ENCODE measurements at places on chromosomes 6 and 20. TPM values are rescaled to one million over a fixed set of nuclear protein-coding genes. Genes with fewer than 3 reads are reported as not detected.

DNA sequence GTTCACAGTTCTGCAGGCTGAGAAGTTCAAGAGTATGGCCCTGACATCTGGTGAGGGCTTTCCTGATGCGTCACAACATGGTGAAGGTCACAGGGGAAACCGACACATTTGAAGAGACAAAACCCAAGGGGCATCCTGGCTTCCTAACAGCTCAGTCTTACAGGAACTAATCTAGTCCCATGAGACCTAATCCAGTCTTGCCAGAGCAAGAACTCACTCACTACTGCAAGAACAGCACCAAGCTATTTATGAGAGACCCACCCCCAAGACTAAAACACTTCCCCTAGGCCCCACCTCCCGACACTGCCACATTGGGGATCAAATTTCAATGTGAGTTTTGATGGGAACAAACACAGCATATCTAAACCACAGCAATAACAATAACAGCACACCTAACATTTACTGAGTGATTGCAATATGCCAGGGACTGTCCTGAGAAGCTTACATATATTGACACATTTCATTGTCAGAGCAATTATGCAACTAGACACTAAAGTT, 46.6 kb downstream of the TPBG start:
- H3K27ac ChIP-seq = peak overlapping the region; percentile 26
- H3K36me3 ChIP-seq = no peaks in the 10 kb centered on the region
- no peak for DNase-seq
- no peak overlapping the region for H3K4me3 ChIP-seq
- H3K4me1 ChIP-seq = peaks cover 9% of the 10 kb centered on the region

Gene PXDC1
- total RNA-seq = 7.5 TPM

- H3K4me1 ChIP-seq = peaks cover 11% of the 10 kb centered on the region
- H3K27me3 ChIP-seq = no peaks in the 10 kb centered on the region
- no peak for DNase-seq
- no peak overlapping the region for H3K27ac ChIP-seq
- no peak overlapping the region for H3K4me3 ChIP-seq
- H3K36me3 ChIP-seq = no peaks in the 10 kb centered on the region
These were observed 52.9 kb downstream of the FAM83B start for GRCh38 chr6:54899442-54899841.

Gene LRRC1
- 2.6 TPM for total RNA-seq

Gene HCK
- total RNA-seq = 0.78 TPM

- no peak overlapping the region for H3K4me3 ChIP-seq
- no peaks in the 10 kb centered on the region for H3K4me1 ChIP-seq
- no peak overlapping the region for H3K27ac ChIP-seq
These were observed 12.8 kb downstream of the ME1 start for GRCh38 chr6:83417880-83418663.

Gene NKX2-2
- 1.2 TPM for total RNA-seq

- peaks cover 4% of the 10 kb centered on the region for H3K27me3 ChIP-seq
- DNase-seq = no peak
- peak overlapping the region; percentile 70 for H3K27ac ChIP-seq
- H3K4me3 ChIP-seq = peak overlapping the region; percentile 0
These were observed 614.5 kb upstream of the FLRT3 start for GRCh38 chr20:14951707-14952418.

Gene TRERF1
- total RNA-seq = 12.8 TPM

DNA sequence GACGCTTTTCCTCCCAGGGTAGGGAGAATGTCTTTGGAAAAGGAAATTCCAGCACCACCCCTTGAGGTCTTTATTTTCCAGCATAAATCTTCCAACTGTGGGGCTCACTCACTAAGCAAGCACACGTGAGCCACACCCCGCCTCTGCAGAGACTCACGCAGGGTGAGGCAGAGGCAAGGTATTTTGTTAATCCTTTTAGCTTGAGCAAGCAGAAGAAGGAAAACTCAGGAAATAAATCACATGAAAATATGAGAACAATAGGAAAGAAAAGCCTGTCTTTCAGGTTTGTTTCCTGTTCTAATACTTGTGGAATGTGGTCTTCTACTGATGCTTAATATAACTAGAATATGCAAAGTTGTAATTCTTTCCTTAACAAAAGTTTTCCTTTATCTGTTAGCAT, 4.1 kb upstream of the PHACTR2 start:
- H3K27me3 ChIP-seq = peaks cover 6% of the 10 kb centered on the region
- H3K27ac ChIP-seq = no peak overlapping the region
- DNase-seq = no peak
- H3K36me3 ChIP-seq = peaks cover 5% of the 10 kb centered on the region
- peaks cover 6% of the 10 kb centered on the region for H3K4me1 ChIP-seq
- H3K4me3 ChIP-seq = no peak overlapping the region

Measured in glutamatergic neuron (in vitro differentiated cells).